ENCODE measurements at places on chromosomes 12 and 14. TPM values are rescaled to one million over a fixed set of nuclear protein-coding genes. Genes with fewer than 3 reads are reported as not detected.

FGF6 gene
- total RNA-seq = not detected

DNA sequence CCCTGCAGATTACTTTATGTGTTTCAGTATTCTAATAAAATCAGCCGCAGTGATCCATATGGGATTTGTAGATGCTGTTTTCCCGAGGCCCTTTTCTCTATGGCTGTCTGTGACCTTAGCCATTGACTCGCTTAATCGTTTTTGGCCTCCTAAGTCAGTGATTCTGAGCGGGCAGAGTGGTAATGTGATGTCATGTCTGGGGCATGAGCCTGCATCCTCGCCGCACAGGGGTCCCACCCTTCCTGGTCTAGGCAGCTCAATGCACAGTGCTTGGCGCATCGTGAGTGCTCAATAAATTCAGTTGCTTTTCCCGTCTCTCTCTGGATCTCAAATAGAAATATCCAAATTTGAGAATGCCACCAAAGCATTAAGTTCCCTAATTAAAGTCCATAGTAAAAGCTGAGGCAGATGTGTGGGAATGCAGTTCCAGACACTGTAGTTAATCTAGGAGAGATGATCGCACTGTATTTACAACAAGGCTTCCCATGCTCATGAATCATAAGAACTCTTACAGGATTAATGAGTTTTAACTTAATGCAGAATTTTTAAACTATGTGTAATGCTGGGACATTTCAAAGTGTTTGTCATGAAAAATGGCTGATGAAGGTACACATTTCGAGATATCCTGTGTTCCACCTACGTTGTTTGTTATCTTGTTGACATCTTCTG lies 29.3 kb downstream of the HMGA2 start:
- no peak for DNase-seq

DNA sequence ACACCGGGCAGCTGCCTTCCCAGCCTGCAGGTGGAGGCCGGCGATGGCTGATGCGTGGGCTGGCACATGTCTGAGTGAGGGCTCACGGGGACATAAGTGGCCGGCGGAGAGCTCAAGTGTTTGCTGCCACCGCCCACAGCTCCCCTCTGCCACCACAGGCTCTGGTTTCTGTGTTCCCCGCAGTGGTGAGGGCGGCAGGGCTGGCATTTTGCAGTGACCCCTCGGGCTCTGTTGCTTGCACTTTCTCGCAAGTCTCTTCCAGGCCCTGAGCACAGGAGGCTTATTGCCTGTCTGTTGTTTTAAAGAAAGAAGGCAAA lies 271.0 kb upstream of the RTL1 start:
- DNase-seq = no peak

- DNase-seq = no peak
These were observed 17.0 kb downstream of the CEP128 start for GRCh38 chr14:80924365-80925103.

ALDH1L2 gene
- 4.3 TPM for total RNA-seq

DNA sequence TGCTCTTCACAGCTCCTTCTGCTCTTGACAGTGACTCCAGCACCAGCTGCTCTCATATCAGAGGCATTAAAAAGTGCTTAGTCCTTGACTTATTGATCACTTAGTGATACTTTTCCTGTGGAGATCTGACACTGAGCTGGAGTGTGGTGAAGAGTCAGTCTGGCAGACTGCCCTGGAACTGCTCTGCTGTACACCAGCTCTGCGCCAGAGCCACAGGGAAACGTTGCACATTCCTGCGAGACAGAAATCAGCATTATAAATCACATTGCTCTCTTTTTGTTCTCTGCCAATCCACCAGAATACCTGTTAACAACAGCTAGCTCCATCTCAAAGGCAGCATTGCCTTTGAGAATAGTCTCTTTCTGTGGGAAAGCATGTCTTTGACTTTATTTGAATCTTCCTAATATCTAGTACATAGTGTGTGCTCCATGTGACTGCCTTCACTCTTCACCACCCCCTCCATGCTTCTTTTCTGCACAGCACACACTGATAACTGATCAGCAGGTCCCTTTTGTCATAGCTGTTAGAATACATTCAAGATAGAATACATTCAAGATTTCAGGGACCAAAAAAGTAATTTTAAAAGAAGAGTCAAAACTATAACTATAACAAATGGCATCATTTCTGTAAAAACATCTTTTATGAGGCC lies 48.2 kb upstream of the VSX2 start:
- DNase-seq = no peak

GRCh38 chr14:102452302-102452701 lies 57.3 kb downstream of the ANKRD9 start:
- no peak for DNase-seq

GRCh38 chr12:559906-560455 lies 100.2 kb downstream of the B4GALNT3 start:
- no peak for DNase-seq

DNA sequence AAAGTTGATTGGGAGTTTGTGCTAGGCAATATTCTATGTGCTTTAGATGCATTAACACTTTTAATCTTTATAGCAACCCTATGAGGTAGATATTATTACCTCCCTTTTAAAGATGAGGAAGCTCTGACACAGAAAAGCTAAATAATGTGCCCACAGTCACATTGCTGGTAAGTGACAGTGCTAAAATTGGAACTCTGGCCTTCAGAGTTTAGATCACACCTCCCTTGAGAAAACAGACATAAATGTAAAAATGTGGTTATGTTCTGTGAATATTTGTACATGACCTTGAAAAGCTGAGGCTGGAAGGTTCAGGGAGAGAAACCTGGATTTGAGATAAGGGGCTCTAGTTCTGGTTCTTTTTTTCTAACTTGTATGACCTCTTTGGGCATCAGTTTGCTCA lies 1.9 kb downstream of the ABHD4 start:
- no peak for DNase-seq

- no peak for DNase-seq
These were observed 109.8 kb upstream of the GPHB5 start for GRCh38 chr14:63428486-63428885.

DNA sequence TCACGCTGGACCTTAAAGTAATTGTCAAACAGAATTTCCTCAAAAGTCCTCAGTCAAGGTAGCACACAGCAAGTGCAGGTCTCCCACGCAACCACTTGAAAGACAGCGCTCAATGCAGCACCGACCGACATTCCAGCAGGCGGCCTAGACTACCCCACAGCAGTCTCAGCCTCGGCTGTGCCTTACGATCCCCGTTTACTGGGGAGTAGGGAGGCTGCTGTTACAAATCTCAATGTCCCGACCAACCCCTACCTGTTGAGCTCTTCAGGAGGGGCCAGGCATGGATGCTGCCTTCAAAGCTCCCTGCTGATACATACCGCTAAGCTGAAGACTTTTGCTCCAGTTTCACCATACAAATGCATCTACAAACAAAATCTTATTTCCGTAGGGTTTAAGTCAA lies 21.8 kb downstream of the VPS37B start:
- peak; percentile 64 for DNase-seq

GZMH gene
- 67.9 TPM for total RNA-seq

DNA sequence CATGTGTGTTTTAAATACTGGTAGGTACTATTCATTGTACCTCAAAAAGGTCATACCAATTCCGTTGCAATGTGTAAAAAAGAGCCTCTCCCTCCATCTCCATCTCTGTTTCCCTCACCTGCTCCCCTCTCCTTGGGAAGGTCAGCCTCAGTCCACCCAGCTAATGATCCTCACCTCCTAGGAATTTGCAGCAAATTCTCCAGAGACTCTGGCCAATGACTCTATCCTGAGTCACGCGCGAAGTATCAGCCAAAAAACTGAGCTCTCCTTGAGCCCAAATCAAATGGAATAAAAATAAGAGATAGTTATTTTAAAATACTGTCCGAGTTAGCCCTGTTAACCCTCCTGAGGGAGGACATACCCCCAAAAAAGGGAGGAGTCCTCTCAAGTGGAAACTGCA lies 148.4 kb downstream of the DPF3 start:
- DNase-seq = no peak

- DNase-seq = peak; percentile 24
These were observed 120.7 kb downstream of the ADGRD1 start for GRCh38 chr12:131074221-131075083.
